ENCODE measurements at places on chromosomes 2 and 18. TPM values are rescaled to one million over a fixed set of nuclear protein-coding genes. Genes with fewer than 3 reads are reported as not detected.

The ARHGEF4 gene
- total RNA-seq, result 6.1 TPM

The TUBB8B gene
- not detected for total RNA-seq

The PPM1B gene
- total RNA-seq, result 49.2 TPM

The SLC23A3 gene
- total RNA-seq, result 1.1 TPM

The MARCO gene
- total RNA-seq, result not detected

The CTAGE1 gene
- not detected for total RNA-seq

The PRKAG3 gene
- not detected for total RNA-seq

The EHD3 gene
- 11.5 TPM for total RNA-seq

The HOXD1 gene
- total RNA-seq, result not detected

The PFN4 gene
- not detected for total RNA-seq

The POTEE gene
- total RNA-seq, result 1.4 TPM

- no peak for DNase-seq
These were observed 54.1 kb downstream of the TAF1B start for GRCh38 chr2:9897331-9897737.

DNA sequence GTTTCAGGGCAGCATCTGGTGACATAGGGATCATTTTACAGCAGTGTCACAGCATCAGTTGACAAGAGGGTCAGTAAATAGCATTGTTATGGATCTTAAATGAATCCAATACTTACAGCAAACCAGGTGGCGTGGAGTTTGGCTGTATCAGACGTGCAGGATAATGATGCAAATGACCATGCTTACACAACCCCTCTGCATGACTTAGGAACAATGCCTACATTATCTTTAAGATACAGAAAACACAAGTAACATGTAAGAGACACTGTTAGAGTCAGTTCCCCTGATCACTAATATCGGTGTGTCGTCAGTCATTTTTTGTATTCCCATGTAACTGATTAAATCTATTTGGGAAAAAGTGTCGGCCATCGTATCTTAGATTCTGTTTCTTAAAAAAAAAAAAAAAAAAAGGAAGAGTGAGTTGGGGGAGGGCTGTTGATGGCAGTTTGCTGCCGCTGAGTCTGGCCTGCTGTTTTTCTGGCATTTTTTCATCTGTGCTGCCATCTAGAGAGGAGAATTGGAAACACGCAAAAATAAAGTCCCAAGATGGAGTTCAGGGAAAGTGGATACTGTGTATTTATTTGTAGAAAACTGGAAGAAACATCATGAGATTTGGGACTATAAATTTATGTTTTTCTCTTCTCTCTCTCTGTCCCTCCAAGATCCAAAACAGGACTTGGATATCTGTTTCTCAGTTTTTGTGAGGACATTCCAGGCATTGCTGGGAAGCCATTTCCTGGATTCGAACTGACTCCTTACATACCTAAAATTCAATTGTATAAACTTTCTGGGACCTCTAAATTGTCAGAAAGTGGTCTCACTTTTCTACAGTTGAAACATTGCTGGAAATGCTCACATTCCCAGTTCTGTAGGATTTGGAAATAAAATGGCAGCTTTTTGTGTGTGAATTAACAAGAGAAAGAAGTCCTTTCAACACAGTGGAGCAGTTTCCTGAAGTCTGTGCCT, 60.3 kb upstream of the AGPS start:
- DNase-seq, result no peak

GRCh38 chr18:11960743-11961380, 20.4 kb upstream of the IMPA2 start:
- peak; percentile 39 for DNase-seq

DNA sequence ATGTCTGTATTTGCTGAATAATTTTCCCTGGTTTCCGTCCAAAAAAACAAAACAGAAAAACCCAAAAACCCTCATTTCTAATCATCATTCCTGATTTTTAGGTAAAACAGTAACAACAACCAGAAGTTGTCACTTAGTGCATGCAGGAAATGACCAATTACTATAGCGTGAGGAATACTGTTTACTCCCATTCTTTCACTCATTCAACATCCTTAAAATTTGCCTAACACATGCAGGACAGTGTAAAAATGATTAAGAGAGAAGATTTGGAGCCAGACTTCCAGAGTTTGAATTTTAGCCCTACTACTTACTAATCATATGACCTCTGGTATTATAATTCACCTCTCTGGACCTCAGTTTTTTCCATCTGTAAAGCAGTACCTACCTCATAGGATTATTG, 83.1 kb downstream of the FIGN start:
- DNase-seq, result no peak

DNA sequence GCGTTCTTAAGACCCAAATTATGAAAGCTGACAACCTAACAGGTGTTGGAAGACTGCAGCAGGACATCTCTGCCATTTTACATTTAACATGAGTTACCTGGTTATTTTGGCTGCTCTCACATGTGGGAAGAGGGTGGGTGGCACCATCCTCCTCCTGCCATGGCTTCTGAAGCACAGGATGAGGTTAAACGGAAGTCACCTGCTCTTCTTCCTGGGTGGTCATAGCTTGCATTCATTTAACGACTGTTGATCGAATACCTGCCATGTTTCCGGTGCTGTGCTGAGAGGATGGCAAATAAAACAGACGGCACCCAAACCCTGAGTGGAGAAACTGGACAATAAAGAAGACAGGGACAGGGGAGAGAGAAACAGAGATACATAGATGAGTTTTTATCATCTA, 118.0 kb downstream of the RHBDD1 start:
- no peak for DNase-seq

- DNase-seq, result no peak
These were observed 244.1 kb downstream of the BCL11A start for GRCh38 chr2:60309336-60309735.

DNA sequence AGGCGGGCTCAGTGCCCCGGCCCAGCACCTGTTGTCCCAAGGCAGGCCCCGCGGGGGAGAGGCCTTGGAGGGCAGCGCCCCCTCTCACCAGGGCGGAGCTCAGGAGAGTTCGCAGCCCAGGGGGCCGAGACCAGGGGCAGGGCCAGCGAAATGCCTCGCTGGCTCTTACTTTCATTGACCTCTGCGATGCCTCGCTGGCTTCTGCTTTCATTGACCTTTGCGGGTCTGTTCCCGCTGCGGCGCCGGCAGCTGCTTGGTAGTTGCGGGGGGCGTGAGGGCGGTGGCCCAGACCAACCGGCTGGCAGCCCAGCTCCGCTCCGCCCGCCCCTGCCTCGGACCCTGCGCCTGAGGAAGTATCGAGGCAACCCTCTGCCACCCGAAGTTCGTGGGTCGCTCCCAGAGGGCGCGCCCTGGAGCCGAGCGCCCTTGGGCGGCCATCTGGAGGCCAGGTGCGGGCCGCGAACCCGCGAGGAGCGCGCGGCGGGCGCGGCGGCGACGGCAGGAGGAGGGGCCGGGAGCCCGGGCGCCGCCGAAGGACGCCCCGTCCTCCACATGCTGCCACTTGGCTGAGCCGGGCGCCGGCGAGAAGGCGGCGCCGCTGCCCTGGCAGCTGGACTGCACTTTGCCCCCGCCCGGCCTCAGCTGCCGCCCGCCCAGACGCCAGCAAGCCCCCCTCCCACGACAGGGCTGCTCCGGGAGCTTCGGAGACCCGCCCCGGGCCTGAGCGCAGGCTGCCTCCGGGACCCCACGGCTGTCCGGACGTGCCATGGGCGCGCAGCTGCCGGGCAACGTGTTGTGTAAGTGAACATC, 118.0 kb upstream of the MSTN start:
- DNase-seq, result peak; percentile 69

GRCh38 chr2:135756692-135757091, 15.0 kb downstream of the UBXN4 start:
- DNase-seq, result no peak

DNA sequence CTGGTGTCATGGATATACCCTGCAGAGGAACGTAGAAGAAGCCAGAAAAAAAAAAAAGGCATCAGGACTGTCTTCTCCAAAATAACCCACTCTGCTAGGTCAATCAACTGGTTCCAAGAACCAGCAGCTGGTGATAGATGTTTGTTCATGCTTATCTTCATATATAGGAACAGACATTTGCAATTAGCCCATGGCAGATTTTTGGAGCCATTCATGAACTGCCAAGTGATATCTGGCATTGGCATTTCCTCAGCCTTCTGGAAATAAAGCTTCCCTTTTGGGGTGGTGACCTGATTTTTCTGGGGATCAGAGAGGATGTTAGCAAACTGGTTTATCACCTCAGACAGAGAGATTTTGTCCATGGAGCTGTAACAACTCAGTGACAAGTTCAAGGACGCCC, 234.9 kb downstream of the OSR1 start:
- no peak for DNase-seq

GRCh38 chr18:50721006-50721405, 98.8 kb downstream of the MRO start:
- no peak for DNase-seq

- DNase-seq, result no peak
These were observed 151.3 kb downstream of the ZFP36L2 start for GRCh38 chr2:43075054-43075593.

All from glutamatergic neuron (in vitro differentiated cells).